ENCODE measurements at places on chromosomes 2 and 18.

DNA sequence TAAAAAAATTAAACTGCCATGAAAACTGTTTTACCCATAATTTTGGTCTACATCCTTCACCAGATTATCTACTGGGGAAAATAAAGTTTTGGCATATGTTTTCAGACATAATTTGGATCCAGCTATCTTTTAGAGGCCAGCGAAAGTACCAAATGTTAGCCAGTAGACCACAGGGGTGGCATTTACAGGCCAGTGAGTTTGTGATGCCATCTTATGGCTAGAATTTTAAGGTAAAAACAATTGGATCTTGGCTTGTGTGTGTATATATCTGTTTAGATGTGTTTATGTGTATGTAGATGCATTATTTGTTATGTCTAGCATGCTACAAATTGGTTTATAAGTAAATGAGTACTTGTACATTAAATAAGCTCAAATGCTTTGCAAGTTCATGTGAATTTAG lies 322.6 kb downstream of the ASXL3 start:
- no peak for DNase-seq

DNA sequence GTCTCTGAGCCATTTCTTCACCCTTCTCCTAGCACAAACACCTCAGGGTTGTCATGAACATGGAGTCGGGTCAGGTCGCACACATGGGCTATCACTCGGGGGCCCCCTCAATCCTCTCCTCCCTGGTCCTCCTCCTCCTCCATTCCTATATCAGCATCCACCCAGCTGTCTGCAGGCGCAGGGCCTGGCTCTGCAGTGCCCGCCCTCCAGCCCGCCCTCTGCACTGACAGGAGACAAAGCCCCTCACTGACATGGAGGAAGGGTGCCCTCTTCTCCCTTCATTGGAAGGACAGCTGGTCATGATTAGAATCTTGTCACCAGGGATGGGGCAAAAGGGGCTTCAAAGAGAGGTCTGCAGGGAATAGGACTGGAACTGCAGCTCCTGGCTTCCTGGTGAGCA lies 21.7 kb downstream of the HS1BP3 start:
- DNase-seq = no peak

DNA sequence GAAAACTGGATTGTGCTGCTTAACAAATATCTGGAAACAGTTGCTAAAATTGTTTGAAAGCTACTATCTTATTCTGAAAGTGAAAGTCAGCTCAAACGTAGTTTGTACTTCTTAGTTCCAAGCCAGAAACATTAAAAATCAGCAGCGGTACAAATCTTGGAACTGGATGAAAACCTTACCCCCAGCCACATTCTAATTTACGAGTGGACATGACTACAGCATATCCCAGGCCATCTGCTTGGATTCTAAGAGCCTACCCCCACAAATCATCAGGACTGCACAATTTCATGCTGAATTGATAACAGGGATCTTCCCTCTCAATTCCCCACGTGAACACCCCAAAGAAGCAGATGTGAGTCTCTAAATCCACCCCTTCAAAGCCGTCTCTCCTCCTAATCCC lies 158.7 kb upstream of the NCKAP5 start:
- no peak for DNase-seq

GRCh38 chr2:126515471-126515870 lies 140.5 kb upstream of the GYPC start:
- no peak for DNase-seq

DNA sequence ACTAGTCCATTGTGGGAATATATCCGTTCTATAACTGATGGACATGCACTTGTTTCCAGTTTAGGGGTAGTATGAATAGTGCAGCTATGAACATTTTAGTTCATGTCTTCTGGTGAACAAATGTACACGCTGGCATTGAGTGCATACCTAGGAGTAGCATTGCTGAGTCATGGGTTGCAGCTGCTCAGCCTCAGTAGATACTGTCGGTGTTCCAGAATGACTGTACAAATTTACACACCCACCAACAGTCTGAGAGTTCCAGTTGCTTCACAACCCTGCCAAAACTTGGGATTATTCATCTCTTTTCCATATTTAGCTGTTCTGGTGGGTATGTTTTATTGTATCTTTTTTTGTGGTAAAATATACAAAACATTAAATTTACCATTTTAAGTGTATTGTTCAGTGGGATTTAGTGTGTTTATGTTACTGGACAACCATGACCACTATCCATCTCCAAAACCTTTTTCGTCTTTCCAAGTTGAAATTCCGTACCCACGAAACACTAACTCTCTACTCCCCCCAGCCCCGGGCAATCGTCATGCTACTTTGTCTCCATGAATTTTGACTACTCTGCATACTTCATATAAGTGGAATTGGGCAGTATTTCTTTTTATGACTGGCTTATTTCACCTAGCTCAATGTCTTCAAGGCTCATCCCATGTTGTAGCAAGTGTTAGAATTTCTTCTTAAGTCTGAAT lies 281.0 kb downstream of the PRKCE start:
- no peak for DNase-seq

DNA sequence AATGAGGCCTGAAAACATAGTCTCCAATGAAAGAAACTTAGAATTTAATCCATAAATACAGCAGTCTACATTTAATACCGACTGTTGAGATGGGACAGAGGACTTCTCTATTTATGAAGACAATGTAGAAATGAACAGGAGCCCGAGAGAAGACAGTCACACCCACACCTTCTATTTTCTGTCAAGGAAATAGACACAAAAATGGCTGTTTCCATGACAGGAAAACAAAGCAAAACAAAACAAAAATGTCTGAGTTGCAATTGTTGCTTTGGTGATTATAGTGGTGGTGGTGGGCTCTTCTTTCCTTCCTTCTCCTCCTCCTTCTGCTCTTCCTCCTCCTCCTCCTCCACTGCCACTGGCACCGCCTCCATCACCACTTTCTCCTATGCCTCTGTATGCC lies 72.3 kb upstream of the CCDC68 start:
- DNase-seq = no peak

- no peak for DNase-seq
These were observed 324.4 kb downstream of the GBX2 start for GRCh38 chr2:235843591-235844395.

DNA sequence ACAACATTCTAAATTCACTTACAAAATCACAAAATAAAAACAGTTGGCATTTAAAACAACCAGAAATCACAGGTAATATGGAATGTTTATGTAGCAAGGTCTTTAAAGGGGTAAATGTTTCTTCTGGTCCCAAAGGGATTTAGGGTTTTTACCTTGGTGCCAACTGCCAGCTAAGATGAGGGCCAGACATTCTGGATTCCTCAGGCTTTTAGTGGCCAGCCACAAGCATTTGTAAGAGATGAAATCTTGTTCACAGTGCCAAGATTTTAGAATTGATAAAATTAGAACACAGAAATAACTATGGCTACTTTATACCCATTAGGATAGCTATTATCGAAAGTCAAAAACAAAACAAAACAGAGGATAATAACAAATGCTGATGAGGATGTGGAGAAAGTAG lies 60.4 kb upstream of the CDKL4 start:
- DNase-seq = no peak

DNA sequence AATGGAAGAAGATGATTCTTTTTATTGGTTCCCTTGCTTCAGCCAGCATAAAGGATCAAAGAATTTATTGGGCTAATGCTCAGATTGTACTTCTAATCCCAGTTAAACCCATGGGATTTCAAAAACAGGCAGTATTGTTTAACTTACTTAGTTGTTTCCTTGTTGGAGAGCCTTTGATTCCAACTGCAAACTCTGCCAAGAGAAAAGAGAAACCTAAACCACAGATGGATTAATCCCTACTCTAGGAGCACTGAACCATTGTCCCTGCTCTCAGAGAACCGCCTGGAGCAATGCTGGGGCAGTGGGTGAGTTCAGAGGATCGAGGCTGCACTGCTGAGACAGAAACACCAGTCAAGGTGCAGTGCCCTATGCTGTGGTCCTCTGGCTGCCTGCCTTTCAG lies 44.9 kb upstream of the SIGLEC15 start:
- peak; percentile 29 for DNase-seq

DNA sequence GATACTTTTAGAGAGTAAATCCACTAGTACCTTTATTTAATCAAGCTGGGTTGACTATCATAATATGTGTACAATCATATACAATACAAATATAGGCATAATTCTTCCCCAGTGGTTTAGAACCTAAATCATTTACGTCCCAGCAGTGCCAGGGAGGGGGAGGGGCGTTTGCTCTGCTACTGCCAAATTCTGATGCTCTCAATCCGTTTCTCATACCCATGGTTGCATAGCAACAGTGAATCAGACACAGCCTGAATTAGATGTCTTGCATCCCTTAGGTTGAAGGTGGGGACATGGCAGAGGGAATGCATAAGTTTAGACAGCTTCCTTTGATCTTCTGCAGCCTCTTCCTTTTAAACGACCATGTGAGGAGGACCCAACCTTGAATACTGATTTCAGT lies 135.4 kb downstream of the ABCA12 start:
- DNase-seq = no peak

DNA sequence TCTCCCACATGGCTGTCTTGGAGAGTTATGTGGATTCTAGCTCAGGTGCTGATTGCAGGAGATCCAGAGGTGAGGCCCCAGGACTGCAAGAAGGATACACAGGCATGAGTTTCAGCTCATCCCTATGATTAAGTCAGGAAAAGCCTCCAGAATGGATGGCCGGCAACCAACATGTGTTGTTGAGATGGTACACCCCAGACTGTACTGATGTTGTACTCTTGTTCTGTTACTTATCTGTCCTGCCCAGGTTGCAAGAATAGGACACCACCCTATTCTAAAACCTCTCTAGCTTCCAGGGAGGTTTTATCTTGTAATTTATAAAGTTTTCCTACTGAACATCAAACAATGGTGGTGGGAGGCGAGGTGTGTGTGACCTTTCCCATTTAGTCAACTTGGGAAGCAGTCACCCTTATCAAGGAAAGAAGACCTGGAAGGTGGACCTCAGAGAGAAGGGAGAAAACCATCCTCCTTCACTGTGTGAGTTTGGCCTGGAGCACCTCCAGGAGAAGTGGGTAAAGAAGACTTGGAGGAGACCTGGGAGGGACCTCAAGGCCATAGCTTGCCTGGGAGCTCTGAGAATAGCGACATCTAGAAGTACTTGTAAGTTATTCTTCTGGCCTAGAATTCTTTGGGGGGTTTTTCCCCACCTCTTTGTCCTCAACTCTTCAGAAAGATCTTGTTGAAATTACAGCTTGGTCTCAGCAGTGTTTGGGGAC lies 8.6 kb downstream of the FAM124B start:
- no peak for DNase-seq

DNA sequence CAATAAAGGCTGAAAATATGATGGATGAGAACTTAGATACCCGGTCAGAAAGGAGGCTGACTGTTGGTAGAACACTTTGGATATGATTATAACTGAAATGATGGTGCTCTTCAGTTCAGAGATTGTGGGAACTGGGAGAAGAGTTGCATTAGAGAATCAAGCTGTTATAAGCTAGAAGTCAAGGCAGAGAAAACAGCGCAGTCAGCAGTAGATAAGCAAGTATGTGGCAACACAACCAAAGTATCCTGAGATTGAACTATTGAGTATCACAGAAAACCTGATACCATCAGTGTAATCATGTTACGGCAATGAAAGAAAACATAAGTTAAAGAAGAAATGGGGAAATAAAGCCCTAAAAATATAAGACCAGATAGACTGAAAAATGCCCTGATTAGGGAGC lies 633.9 kb upstream of the LRRTM1 start:
- no peak for DNase-seq

DNA sequence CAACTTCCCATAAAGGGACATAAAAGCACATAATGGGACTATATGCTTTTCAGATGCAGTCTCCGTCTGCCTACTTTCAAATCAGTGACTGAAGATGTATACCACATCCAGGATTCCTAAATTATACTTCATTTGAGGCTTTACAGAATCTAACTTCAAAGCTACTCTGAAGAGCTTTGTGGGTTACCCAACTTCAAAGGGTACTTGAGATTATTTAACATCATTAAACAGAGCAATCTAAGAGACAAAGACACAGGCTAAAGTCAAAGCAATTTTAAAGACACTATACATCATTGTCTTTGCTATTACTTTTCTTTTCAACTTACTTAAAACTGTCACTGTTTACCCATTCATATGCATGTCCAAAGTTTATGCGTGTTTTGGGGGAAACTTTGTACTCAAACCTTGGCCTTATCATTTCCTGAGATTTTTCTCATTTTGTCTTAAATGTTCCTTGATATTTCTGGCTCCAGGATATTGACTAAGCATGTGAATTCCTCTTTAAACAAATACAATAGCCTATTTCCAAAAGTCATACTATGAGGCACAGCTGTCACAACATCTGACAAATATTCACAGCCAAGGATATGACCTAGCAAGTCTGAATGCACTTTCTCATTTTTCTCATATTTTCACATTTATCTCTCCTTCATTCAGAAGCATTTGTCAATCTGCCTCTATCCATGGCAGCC lies 1985.1 kb upstream of the PIK3C3 start:
- DNase-seq = no peak

- no peak for DNase-seq
These were observed 68.1 kb downstream of the KIF5C start for GRCh38 chr2:148943097-148943496.

DNA sequence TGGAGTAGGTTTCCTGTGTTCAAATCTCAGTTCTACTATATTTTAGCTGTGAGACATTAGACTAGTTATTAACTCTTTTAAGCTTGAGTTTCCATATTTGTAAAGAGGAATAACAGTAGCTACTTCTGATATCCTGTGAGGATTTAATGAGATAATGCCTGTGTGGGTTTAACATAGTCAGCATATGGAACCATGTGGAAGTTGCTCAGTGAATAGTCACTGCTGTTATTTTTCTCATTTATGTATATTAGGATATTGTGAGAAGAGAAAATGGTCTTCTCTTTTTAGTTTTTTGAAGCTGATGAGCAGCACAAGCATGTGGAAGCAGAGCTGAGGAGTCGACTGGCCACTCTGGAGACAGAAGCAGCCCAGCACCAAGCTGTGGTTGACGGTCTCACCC lies 70.5 kb upstream of the STON1 start:
- DNase-seq = no peak

DNA sequence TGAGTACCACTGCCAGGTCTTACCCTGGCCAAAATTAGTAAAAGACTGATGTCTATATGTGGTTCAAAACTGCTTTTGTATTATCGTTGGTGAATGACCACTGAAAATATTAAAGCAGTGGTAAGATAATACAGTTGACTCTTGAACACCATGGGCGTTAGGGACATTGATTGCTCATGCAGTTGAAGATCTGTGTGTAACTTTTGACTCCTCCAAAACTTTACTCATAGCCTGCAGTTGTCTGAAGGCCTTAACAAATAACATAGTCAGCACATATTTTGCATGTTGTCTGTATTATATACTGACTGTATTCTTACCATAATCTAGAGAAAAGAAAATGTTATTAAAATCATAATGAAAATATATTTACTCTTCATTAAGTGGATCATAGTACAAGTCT lies 5.8 kb upstream of the ANKRD12 start:
- no peak for DNase-seq

DNA sequence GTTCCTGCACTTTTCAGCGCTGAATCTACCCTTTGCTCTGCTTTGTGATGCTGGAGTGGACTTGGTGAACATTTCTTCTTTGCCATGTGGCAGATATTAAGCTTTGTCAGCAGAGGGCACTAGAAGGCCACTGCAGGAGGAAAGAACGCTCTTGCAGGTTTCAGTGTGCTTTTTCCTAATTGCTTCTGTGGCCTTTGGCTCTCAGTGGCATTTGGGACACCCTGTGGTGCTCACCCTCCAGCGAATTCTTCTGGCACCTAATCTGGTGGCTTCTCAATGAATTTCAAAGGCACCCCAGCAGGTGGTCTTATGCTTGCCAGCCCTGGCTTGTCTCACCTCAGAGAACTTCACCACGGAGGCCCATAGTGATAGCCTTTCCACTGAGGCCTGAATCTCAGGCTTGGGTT lies 146.7 kb downstream of the MYO3B start:
- DNase-seq = peak; percentile 58
